ENCODE measurements at places on chromosomes 1 and 21.

- no peak for DNase-seq
Observed at GRCh38 chr21:32519945-32520874, 65.1 kb downstream of the TCP10L start.

GRCh38 chr1:87325982-87326738, 2.5 kb upstream of the LMO4 start:
- peak; percentile 43 for DNase-seq

DNA sequence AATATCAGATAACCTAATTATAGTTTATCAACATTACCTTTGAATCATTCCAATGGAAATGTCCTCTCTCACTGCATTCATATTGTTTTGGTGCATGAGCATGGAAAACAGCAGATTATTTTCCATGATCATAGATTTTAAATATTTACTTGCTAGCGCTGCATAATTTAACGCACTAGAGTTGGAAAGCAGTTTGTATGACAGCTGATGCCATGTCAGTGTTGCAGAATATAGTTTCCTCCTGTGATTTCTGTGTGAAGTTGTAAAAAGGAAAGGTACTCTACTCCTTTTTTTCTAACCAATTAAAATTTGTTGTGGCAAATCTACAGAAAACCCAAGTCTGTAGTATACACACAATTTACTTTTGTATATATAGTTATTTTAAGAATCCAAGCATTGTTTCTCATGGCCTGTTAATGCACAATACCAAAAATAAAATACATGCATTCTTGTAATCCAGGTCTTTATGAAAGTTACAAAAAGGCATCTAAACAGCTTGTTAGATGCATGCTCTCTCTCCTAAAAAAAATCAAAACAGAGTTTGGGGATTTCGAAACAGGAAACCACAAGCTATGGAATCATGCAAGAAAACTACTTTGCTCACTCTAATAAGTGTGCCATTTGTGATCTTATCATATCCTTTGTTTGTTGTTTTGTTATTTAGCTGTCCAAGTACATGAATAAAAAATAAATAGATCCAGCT, 1.9 kb upstream of the ATG4C start:
- DNase-seq: no peak

- DNase-seq: no peak
Observed at GRCh38 chr1:70458131-70458530, 47.1 kb downstream of the CTH start.

DNA sequence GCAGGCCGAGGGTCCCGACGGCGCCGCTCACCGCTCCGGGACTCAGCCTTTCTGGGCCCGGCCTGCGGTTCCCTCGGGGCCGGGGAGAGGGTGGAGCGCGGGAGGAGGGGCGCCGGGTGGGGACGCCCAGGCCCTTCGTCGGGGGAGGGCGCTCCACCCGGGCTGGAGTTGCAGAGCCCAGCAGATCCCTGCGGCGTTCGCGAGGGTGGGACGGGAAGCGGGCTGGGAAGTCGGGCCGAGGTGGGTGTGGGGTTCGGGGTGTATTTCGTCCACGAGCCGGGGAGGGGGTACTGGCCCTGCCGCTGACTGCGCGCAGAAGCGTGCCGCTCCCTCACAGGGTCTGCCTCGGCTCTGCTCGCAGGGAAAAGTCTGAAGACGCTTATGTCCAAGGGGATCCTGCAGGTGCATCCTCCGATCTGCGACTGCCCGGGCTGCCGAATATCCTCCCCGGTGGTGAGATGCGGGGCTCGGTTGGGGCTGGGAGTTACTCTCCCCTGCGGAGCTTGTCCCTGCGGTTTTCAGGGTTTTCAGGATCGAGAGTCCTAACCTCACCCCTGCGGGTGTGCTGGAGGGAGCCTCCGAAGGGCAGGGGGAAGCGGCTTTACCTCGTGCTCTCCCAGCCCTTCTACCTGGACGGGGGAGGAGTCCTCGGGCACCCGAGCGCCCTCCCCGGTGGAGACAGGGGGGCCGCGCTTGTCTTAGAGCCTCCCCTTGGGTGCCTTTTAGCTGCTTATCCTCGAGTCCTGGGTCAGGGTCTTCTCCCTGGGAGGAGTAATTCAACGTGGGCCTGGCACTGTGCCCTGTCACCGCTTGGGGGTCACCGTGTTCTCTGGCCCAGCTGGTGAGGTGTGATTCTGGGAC, 2.1 kb downstream of the SAMD11 start:
- DNase-seq: no peak
